ENCODE measurements at places on chromosomes 1 and 21.

- no peak for DNase-seq
These were observed 5.8 kb downstream of the FOXD3 start for GRCh38 chr1:63328122-63328521.

DNA sequence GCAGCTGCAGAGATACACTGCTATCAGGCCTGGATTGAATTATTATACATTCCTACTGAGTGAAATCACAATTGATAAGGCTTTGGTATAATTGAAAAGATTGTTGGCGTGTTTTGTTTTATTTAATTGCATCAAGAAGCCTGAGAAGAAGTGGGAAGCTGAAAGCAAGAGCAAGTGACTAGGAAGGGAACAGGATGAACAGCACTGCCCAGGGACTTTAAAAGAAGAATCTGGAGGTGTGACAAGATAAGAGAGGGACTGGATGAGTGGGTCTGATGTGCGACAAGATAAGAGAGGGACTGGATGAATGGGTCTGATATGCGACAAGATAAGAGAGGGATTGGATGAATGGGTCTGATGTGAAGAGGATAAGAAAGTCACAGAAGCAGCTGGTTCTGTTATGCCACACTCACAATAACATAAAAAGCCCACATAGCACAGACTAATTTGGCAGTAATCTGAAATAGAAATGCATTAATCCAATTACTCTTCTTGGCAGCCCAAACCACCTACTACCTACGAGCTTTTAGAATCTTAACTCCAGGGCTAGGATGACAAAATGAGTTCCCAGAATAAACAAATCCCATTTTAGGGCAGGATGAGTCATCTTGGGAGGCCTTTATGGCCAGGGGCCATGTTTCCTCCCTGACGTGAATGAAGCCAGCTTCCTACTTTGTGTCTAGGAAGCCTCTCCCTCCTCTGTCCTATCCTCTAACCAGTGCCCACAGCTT, 129.7 kb downstream of the DUSP10 start:
- no peak for DNase-seq

GRCh38 chr1:246724731-246725095, 504 bp downstream of the SCCPDH start:
- no peak for DNase-seq

- DNase-seq, result no peak
These were observed 15.1 kb upstream of the MX2 start for GRCh38 chr21:41346758-41347157.

- DNase-seq, result no peak
These were observed 75.8 kb downstream of the ARHGEF16 start for GRCh38 chr1:3530086-3530925.

- no peak for DNase-seq
These were observed 518.9 kb upstream of the NR5A2 start for GRCh38 chr1:199508653-199509052.

DNA sequence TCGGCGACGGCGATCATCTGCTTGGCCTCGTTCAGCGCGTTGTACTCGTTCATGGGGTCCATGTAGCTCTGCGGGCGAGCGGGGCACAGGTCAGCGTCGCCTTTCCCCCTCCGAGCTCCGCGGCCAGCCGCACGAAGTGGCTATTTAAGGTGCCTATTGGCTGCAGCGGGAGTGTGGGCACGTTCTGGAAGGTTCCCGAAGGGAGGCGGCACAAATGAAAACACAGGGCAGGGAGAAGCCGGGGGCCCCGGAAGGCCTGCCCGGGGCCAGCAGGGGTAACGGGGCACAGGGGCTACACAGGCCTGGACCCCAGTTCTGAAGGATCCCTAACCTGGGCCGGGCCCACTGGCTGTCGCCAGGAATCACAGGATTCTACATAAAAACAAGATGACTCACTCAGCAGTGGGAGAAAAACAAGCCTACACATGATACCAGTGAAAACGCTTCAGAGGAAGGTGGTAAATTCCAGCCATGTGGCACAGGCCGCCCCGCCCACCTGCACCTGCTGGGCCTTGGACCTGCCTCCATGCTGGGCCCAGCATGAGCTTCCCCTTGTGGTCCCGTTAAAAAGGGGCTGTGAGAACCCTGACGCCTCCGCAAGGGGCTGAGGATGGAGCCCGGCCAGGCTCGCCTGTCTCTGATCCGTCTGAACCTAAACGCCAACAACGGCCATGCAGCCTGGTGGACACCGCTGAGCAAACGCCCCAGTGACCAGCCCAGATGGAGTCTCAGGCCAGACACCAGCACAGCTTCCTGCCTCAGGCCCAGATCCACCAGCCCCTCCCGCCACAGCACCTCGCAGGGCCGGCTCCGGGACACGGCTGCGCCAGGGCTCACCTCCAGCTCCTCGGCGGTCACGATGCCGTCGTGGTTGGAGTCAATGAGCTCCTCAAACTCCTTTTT, 3.9 kb upstream of the TNFRSF4 start:
- no peak for DNase-seq

DNA sequence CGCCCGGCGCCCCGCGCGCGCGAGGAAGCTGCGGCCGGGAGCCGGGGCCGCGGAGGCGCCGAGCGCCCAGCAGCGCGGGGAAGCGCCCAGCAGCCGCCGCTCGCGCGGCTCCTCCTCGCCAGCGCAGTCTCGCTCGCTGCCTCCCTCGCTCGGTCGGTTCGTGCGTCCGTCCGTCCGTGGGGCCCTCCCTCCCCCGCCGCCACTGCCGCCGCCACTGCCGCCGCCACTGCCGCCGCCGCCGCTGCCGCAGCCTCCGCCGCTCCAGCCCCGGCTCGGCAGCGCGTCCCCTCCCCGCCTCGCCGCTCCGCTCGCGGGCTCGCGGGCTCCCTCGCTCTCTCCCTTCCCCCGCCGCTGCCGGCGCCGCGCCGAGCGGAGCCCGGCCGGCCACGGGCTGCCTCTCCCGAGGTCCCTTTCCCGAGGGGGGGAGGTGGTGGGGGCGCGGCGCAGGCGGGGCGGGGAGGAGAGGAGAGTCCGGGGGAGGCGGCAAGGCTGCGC, at the start of gene KCND3:
Gene KCND3, minus strand, starts transcription at position 138 of the 495 bp plus-strand sequence.
- DNase-seq, result no peak

GRCh38 chr1:89405275-89405929, 41.5 kb downstream of the GBP6 start:
- DNase-seq, result no peak

GRCh38 chr1:160624464-160624863, 22.4 kb downstream of the SLAMF1 start:
- no peak for DNase-seq

GRCh38 chr1:206932177-206932576, 10.4 kb upstream of the FCMR start:
- DNase-seq, result no peak

GRCh38 chr1:61264825-61265242, 182.5 kb downstream of the NFIA start:
- DNase-seq, result no peak

DNA sequence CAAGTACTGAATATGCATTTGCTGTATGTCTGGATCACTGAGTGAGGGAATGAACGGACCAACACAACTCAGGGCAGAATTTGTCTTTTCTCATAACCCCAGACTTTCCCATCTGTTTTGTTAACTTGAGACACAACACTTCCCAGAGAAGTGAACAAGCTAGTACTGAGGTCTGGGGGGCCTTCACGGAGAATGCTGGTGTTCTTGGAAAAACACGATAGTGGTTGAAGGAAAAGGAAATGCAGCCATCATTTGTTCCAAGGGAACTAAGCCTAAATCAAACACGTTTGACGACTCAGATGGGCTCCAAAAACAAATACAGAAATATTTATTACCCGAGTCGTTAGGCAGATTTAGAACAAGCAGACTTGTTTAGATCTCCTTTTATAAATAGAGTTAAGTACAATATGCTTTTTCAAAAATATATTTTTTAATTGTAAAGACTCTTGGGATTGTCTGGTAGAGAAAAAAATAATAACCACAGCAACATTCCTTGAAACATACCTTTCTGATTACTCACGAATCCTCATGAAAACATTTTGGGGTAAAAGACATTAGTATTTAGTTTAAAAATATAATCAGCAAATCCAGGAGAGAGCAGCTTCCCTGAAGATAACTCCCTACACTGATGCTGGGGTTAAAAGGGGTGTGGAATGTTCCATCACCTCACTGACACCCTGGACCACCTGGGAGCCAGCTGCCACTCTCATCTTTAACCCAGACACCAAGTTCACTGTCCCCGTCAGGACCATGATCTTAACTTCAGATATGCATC, 427.7 kb upstream of the RUNX1 start:
- no peak for DNase-seq

GRCh38 chr1:54575605-54576290, 27.7 kb downstream of the ACOT11 start:
- no peak for DNase-seq

DNA sequence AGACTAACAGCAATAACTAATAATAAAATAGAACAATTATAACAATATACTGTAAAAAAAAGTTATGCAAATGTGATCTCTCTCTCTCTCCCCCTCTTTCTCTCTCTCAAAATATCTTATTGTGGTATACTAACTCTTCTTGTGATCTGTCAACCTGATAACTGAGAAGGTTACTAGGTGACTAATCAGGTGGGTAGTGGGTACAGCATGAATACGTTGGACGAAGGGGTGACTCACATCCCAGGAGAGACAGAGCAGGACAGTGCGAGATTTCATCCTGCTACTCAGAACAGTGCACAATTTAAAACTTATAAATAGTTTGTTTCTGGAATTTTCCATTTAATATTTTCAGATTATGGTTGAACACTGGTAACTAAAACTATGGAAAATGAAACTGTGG, 257.5 kb downstream of the LRRC40 start:
- DNase-seq, result no peak

- no peak for DNase-seq
These were observed 15.4 kb upstream of the GUCA2A start for GRCh38 chr1:42179900-42180329.

DNA sequence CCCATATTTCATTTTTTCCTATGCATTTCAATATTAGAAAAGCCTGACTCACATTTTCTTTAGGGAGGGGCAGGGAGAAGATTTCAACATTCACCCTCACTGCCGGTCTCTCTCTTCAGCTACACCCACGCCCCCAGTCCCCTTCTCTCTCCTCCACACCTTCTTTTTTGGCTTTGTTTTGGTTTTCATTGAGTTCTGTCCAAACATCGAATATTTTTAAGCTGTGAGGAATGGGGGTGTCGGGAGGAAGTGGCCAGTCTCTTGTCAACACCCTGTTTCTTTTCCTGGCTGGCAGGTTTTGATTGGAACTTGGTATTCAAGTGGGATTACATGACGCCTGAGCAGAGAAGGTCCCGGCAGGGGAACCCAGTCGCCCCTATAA, 177.3 kb downstream of the PGBD5 start:
- no peak for DNase-seq

DNA sequence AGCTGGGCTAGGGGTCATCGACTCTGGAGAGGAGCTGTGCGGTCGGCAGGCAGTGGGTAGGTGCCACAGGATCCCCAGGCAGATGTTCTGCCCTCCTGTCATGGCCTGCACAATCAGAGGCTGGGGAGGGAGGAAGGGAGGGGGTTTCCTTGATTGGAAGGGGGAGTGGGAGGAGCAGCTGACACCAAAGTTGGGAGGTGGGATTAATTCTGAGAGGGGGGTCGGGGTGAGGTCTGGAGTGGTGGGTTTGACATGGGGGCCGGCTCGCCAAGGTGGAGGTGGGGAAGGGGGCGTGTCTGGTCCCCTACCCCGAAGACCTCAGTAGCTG, 651 bp upstream of the HPCA start:
- no peak for DNase-seq

DNA sequence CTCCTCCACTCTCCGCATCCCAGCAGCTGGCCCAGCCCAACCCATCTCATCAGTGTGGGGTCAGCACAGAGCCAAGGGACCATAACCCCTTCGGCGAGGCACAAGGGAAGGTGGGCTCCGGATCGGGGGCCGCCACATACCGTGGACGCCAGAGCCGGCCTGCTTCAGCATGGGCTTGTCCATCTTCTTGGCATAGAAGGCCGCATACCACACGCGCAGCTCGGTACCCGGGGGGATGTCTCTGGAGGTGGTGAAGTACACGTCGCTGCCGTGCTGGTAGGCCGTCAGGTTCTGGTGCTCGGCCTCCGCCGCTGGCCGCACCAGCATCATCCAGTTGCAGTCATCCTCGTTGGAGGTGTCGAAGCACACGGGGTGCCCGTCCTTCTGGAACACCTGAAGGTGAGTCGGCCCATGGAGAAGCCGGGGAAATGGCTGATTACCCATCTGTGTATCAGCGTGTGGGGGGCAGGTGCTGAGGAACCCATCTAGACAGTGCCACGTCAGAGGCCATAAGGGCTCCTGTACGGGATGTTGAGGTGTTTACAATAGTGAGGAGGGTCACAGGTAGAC, 24.6 kb downstream of the PRDM15 start:
- DNase-seq, result no peak

DNA sequence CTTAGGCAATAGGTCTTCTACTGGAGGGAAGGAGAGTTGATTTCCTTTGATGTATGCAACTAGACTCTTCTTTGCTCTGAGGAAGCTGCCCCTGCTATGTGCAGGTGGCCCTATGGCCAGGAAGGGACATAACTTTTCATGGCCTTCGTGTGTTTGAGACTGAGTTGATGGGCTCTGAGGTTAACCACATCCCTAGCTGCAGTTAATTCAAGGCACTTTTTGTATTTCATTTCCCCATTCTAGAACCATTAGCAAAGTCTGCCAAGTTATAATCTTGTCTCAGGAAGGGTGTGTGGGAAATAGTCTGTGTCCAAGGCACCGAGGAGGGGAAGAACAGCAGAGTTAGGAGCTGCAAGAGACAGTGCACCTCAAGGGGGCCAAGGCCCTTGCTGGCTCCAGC, 2.5 kb downstream of the FCRL4 start:
- DNase-seq, result no peak

GRCh38 chr21:46067505-46068201, 30.3 kb upstream of the COL6A2 start:
- DNase-seq, result no peak

DNA sequence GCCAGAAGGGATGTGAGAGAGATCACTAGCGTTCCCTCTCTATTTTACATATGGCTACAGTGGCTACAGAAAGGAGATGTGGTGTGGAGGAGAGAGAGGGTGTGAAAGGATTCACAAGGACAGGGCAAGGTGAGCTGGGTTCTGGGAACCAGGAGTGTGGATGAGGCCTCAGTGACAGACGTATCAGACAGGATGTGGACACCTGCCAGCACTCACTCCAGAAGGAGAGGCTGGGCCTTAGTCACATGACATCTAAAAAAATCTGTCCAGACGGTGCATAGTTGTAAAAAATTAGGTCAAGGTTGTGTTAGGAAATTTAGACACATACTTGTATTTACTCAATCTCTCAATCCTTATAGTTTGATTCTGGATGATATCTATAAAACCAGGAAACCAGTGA, 10.6 kb downstream of the TRIM67 start:
- DNase-seq, result no peak

DNA sequence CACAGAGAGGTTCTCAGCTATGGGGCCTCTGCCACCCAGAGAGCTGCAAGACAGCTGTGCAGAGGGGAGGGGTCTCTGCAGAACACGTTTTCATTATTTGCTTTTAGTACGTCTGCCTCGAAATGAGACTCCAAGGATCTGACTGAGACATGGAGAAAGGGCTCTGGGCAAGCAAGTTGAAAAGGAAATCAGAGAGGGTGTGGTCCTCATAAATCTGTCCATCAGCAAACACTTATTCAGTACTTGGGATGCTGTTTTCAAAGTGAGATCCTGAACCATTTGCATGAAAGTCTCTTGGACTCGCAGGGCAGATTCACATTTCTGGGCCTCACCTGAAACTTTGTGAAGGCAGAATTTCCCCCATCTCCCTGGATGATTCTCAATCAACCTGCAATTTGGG, 197.4 kb upstream of the GALNT2 start:
- DNase-seq, result no peak

Measured in Right ventricle myocardium inferior (tissue), 1 donor.